ENCODE measurements at places on chromosomes 7 and 10.

- DNase-seq, result no peak
Observed at GRCh38 chr7:157667261-157667660, 330.5 kb downstream of the DNAJB6 start.

DNA sequence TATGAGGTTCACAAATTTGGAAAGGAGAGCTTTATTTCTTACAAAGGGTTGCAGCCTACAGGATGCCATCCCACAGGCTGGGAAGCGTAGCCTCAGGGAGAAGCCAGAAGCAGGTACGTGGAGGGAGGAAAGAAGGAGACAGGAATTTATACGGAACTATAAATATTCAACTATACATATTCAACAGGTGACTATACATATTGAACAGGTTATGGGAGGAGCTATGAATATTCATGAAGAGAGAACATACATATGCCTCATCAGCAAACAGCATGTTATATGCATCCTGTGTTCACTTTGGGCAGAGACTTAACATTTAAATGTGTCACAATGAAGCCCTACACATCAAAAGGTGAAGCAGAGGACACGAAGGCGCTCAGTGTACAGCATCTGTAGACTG is 40.5 kb upstream of the LMTK2 start:
- no peak for DNase-seq

- no peak for DNase-seq
Observed at GRCh38 chr10:24694086-24694485, 29.6 kb downstream of the ARHGAP21 start.

- peak; percentile 79 for DNase-seq
Observed at GRCh38 chr10:24463611-24464426, 254.9 kb downstream of the KIAA1217 start.

DNA sequence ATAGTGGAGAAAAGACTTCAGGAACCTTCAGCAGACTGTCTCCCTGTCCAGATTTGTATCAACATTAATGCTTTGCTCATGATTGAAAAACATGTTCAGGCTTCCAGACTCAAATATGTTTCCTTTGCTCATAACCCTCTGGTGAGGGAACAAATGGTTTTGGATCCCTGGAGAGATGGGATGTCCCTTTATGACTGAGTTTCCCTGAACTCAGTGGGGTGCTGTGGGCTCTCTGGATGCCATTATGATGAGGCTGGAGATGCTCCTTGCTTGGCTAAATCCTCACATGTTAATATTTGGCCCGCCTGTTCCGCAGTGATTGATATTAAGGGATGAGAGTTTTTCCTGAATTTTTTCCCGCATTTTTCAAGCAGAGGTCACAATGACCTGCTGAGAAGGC is 749.4 kb downstream of the SUGCT start:
- no peak for DNase-seq

DNA sequence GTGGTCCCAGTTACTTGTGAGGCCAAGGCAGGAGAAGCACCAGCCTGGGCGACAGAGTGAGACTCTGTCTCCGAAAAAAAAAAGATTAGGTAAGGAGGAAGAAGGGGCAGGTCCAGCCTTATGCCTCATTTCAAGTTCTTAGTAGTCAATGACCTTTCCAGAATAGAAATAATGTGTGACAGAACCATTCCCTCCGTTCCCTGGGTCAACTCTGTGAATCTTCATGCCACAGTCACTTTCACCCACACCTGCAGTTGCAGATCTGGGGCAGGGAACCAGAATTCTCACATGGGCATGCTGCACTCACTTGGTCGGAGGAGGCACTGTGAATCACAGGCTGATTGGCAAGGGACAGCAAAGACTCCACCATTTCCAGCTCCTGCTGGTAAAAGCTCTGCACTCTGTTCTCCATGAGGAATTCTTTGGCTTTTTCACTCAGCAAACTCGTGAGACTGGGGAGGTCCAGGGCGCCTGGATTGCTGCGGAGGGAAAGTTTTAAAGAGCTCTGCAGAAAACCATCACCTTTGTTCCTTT is 20.7 kb downstream of the STN1 start:
- DNase-seq, result no peak

- no peak for DNase-seq
Observed at GRCh38 chr10:61588770-61589211, 73.9 kb upstream of the CABCOCO1 start.

DNA sequence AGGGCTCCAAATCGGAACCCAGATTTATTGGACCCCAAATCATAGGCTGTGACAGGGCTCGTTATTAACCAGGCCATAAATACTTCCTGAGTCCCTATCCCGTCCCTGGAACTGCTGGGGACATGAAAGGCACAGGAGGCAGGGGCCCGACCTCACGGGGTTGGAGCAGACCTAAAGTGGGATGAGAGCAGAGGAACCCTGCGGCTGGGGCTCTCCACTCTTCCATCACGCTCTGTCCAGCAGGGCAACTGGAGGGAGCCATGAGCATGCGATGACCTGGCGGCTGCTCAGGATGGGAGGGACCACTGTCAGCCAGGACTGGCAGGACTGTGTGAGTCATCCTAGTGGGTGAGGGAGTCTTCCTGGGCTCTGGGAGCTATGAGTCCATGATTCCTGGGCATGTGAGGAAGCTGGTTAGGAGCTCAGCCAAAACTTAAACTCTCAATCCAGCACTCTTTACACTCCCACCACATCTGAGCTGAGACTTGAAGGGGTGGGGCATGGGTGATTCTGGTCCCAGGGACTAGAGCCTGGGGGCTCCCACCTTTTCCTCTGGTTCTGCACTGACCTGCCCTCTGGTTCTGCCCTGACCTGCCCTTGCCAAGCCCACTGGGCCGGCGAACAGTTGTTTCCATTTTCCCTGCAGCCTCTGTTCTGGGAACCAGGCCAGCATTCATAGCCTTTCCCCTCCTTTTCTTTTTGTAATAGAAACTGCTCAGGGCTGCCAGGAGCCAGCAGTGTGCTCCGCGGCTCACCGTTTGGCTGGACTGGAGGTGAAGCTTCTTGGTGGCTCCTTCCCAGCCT is 47.1 kb downstream of the SYPL1 start:
- DNase-seq, result peak; percentile 47

DNA sequence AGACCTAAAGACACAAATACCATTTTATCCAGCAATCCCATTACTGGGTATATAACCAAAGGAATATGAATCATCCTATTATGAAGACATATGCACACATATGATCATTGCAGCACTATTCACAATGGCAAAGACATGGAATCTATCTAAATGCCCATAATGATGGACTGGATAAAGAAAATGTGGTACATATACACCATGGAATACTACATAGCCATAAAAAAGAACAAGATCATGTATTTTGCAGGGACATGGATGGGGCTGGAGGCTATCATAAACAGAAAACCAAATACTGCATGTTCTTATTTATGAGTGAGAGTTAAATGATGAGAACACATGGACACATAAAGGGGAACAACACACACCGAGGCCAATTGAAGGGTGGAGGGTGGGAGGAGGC is 3.8 kb downstream of the MACC1 start:
- DNase-seq, result no peak

DNA sequence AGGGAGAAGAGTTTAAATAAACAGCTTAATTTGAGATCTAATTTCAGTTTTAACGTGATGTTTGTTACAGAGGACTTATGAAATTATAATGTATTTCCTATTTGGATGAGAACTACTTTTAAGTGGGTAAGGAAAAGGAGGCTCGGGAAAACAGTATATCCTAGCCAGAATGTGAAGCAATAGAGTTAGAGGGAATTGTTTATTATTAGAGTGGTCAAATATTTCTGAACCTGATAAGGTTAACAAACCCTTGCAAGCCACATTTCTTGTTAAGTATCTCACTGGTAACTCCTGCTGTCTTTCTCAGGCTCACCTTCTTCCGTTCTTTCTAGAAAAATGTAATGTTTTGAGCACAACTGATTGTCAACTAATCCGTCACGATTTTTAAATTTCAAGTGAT is 335.1 kb upstream of the MBL2 start:
- no peak for DNase-seq

DNA sequence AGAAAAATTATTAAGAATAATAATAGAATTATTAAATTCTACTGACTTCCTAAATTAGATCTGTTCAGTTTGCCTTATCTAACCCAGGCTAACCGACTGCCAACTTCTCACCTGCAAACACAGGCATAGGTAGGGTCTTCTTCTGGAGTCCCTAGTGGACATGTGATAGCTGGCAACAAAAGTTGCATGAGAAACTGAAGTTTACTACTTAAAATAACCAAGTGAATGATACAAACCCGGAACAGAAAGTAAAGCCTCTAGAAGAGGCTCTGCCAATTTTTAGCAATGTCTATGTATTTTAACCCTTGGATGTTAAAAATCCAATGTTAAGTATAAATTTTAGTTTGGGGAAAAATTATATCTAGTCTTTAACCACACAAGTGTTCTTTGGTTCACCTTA is 37.6 kb downstream of the NDUFB2 start:
- DNase-seq, result no peak

DNA sequence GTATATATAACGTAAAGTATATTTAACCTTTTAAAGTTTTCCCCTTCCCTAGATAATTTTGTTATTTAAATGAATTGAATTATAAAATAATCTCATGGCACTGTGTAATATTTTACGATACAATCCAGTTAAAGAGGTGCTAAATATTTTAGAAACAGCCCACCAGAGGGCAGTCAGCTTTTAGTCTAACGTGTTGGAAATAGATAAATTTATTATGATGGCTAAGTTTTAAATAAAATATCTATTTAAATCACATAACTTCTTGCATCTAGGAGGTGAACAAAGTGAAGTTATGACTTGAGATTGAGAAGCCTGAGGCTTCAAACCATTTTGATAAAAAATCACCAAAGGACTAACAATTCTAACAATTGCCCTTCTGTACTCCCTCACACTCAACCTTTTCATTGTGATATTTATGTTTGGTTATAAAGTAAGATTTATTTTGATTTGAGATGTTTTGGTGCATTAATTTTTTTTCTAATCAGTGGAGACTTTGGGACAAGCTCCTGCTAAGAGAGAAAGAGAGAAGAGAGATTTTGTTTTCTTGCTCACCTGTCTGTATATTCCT is 171.5 kb upstream of the SP4 start:
- peak; percentile 47 for DNase-seq

- peak; percentile 63 for DNase-seq
Observed at GRCh38 chr7:32879460-32879859, 12.1 kb downstream of the KBTBD2 start.

DNA sequence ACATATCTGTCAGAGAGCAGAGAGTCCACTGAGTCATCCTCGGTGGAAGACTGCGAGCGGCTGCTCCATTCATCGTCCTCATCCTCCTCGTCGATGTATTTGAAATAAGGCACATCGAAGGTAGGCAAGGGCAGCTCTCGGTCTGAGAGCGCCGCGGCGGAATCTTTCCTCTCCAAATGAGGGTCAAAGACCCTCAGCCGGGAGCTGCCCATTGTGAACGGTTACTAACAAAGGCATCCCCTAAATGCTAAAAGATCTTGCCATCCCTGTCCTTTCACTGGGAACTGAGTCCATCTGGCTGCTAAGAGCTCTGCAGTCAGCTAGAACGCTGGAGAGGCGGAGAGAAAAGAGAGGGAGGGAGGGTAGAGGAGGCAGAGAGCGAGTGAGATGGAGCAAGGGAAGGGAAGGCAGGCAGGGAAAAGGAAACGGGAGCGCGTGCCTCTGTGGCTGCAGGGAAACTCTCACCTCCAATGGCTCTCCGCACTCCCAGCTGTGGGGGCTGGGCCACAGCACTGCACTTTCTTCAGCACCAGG is 163.4 kb downstream of the RAPGEF5 start:
- no peak for DNase-seq

- no peak for DNase-seq
Observed at GRCh38 chr10:87915406-87915805, 52.0 kb downstream of the PTEN start.

DNA sequence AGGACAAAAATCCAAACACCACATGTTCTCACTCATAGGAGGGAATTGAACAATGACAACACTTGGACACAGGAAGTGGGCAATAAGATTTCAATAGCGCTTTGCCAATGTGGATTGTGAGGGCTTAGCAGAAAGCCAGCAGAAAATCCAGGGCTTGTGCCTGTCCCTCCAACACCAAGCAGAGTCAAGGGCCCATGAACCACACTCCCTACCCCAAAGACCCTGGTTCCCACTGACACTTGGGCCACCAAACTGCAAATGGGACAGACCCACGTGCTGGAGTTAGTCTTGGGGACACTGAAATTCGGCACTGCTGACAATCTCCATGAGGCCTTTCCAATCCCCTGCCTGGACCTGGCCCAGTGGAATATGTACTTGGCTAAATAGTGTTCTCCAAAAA is 67.0 kb downstream of the GRID1 start:
- no peak for DNase-seq

DNA sequence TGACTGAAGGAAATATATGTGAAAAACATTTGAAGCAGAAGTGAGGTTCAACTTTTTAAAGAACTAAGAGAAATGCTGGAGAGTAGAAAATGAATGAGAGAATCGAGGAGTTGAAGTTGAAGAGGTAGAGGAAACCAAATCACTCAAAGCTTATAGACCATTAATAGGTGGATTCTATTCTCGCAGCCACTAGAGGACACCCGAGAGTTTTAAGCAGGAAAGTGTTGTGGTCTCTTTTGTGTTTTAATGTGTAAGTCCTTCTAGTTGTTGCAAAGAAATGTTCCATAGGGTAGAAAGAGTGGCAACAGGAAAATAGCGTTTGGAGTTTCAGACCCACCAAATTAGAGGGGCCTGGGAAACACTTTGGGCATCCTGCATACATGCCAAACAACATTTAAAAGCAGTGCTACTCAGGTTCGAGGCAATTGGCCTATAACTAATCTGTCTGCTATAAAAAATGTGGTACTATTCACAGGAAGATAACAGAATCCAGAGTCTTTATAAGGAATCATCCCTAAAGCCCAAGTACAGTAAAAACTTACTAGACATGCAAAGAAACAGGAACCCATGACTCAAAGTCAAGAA is 75.3 kb upstream of the TAS2R16 start:
- peak; percentile 26 for DNase-seq

DNA sequence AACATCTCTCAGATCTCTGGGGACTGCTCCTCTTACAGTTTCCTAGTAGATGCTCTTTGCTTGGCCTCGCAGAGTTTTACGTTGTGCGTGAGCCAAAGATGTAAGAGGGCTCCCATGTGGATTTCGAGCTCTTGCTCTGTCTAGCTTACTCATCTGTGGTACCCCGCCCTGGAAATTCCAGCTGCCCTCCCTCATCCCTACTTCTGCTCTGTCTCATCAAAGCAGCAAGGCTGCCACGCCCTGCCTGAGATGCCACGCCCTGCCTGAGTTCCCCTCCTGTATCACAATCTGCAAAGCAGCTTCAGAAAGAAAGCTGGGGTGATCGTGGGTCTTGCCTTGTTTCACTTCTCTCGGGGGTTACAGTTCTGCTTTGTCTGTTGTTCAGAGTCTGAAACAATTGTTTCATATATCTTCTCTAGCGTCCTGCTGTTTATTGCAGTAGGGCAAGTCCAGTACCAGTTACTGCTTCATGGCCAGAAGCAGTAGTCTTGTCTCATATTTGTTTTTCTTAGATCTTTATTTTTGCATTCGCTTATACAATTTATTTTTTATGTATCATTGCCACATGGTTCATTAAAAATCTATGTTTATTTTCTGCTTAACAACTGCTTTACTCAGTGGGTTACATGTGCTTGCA is 36.1 kb upstream of the CCNY start:
- no peak for DNase-seq

Measured in NB4 (cell line).